ENCODE measurements at places on chromosomes 5 and 9. TPM values are rescaled to one million over a fixed set of nuclear protein-coding genes. Genes with fewer than 3 reads are reported as not detected.

The SLC1A3 gene
- not detected for total RNA-seq

GRCh38 chr9:4690144-4690543, 10.8 kb downstream of the CDC37L1 start:
- DNase-seq: no peak

- DNase-seq: no peak
These were observed 356.3 kb downstream of the CSNK1G3 start for GRCh38 chr5:123868267-123868666.

DNA sequence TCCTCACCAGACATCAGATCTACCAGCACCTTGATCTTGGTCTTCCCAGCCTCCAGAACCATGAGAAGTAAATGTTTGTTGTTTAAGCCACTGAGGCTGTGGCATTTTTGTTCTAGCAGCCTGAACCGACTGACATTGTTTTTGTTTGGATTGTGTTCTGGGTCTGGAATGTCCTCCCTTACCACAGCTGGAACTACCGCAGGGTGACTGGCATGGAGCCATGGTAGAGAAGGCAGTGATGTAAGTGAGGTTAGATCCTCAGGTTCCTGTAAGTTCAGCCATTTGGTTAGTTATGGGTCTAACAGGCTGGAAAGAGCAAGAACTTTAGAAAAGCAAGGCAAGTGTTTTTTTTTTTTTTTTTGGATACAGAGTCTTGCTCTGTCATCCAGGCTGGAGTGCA, 209.3 kb downstream of the DAB2IP start:
- peak; percentile 70 for DNase-seq

DNA sequence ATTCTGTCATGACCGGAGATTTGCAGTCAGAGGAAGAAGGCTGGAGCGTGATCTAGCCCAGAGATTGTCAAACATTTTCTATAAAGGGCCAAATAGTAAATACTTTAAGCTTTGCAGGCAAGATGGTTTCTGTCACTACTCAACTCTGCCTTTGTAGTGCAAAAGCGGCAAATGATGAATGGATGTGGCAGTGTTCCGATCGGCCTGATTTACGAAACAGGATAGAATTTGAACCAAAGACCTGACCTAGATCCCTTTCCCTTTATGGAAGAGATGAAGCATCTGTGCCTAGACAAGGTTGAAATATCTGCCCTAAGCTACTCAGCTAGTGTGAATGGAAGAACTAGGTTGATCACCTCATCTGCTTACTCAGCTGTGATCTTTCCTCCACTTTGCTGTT, 209.5 kb downstream of the YTHDC2 start:
- DNase-seq: no peak

DNA sequence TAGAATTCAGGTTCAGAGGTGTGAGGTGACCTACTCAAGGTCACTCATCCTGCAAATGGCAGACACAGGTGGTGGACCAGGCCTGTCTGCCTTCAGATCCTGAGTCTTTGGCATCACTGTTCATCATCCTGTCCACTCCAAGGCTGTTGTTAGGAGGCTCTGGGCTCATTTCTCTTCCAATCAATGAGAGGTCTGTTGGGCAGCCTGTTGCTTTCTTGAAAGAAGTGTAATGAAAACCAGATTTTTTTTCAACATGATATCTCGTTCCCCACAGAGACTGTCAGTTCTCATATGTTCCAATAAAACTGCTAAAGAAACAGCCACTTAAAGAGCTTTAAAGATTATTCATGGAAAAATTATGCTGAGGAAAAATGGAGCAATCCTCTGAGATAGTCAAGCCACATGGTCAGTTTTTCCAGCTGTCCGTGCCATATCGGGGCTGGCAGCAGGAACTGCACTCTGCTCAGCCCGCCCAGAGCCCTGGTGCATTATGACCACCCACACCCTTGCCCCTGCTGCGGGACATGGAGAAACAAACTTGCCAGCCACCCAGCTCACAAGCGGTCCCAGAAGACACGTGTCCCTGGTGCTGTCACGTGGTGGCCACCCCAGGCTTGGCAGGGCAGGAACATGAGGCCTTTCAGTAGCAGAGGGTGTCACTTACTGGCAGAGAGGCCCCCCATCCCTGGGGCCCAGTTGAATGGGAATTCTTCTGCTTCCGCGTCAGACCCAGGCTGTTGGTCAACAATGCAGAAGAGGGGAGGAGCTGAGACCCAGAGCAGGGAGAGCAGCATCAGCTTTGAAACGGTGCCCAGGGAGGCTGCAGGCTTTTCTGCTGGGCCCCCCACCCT, 63.7 kb upstream of the ANGPTL2 start:
- no peak for DNase-seq

- DNase-seq: no peak
These were observed 171.3 kb upstream of the GAS1 start for GRCh38 chr9:87118594-87118993.

GRCh38 chr5:133370904-133371303, 241.4 kb downstream of the FSTL4 start:
- DNase-seq: no peak

DNA sequence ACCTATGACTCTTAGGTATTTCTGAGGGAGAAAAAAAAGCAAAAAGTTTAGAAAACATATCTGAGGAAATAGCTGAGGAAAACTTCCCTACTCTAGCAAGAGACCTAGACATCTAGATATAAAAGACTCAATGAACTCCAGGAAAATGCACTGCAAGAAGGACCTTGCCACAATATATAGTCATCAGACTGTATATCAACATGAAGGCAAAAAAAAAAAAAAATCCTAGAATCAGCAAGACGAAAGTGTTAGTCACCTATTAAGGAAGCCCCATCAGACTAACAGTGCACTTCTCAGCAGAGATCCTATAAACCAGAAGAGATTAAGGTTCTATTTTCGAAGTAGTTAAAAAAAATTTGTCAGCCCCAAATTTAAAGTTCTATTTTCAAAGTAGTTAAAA, 166.2 kb downstream of the TMEM38B start:
- DNase-seq: no peak

DNA sequence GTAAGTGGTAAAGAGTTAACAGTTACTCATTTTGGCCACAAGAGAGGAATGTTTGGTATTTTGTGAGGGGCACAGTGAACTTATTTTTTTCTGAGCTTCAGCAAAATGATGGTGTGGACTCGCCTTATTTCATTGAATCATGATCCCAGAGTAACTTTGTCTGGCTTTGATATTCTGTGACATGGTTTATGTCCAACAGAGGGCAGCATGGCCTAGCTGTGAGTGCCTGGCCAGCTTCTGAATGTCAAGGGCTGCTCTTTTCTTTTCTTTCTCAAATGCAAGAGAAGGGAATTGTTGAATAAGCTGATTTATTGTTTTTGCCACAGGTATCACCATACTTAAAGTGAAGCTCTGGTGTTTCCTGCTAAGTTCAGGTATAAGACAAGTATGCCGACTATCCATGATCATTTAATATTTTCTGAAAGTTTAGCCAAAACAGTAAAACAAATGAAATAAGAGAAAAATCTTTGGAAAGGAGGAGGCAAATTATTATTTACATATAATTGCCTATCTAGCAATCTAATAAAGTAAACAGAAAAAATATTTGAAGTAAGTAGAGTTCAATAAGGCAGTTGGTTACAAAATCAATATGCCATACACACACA, 31.7 kb downstream of the MRPL22 start:
- peak; percentile 42 for DNase-seq

- DNase-seq: no peak
These were observed 231.3 kb downstream of the SEMA5A start for GRCh38 chr5:9314558-9314957.
